Lower lobe of right lung (tissue), 2 donors: ENCODE measurements at places on chromosomes 16 and 17. TPM values are rescaled to one million over a fixed set of nuclear protein-coding genes. Genes with fewer than 3 reads are reported as not detected.
A peak's percentile ranks its signal among the peaks of the same experiment; 100 is the strongest.

The CCDC154 gene
- total RNA-seq, result 3.1 TPM

The EIF3CL gene
- 17.5 TPM for total RNA-seq

The SLC16A6 gene
- total RNA-seq, result 7.5 TPM

The SCGB1C2 gene
- not detected for total RNA-seq

The KLHL10 gene
- 0.50 TPM for total RNA-seq

- no peak overlapping the region for H3K27ac ChIP-seq
- H3K4me1 ChIP-seq, result no peaks in the 10 kb centered on the region
- no peak for DNase-seq
- no peak overlapping the region for H3K4me3 ChIP-seq
- no peaks in the 10 kb centered on the region for H3K36me3 ChIP-seq
These were observed 6.0 kb upstream of the TNFRSF13B start for GRCh38 chr17:16977932-16978331.

GRCh38 chr16:72979974-72980373, 68.0 kb downstream of the ZFHX3 start:
- no peak overlapping the region for H3K27ac ChIP-seq
- H3K36me3 ChIP-seq, result no peaks in the 10 kb centered on the region
- peaks cover 45% of the 10 kb centered on the region for H3K4me1 ChIP-seq
- no peak overlapping the region for H3K4me3 ChIP-seq

DNA sequence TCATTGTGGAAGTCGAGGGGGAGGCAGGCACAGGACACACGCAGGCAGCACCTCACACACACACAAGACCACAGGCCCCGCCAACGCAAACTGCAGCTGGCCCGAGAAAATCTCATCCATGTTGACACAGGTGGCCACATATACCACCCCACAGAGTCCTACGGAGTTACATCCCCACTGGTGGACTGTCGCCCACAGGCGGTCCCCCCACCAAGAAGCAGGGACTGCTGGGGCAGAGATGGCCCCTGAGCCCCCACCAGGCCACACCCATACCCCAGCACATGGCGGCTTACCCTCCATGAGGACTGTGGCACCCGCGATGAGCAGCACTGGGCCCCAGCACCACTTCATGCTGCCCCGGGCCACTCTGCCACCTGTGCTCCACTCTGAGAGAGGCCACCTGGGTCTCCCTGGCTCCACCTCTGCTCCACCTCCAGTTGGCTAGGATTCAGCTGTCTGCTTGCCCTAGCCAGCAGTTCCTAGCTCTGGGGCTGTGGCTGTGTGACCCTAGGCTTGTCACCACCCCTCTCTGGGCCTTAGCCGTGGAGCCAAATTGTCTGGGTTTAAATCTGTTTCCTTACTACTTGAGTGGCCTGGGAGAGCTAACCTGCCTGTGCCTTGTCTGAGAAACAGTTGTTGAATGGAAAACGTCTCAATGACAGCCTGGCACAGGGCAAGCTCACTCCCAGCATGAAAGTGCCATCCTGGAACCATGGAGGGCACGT, at the start of gene PRSS53:
Gene PRSS53, minus strand, starts transcription at position 485 of the 725 bp plus-strand sequence. Its CDS starts 134 bp downstream, at position 351.
- no peak for DNase-seq
- H3K27ac ChIP-seq, result no peak within 1 kb of the TSS
- peaks cover 7% of the 10 kb centered on the region for H3K4me1 ChIP-seq

DNA sequence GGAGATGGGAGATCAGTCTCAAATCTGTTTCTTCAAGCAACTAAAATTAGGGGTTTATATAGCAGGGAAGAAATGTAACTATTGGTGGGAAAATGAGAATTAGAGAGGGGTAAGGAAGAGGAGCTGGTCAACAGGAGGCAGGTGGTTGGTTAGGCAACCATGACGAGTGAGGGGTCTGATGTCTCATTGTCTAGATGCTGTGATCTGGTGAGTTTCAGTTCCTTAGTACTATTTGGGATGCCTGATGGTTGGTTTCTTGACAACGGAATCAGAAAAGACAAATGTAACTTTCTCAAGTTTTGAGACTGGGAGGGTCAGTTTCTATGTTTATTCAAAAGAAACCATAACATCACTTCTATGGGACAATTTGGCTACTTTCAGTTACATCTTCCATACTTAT, 415.3 kb upstream of the C16orf82 start:
- no peak overlapping the region for H3K27ac ChIP-seq
- no peaks in the 10 kb centered on the region for H3K36me3 ChIP-seq
- no peaks in the 10 kb centered on the region for H3K4me1 ChIP-seq
- no peak for DNase-seq
- H3K27me3 ChIP-seq, result no peaks in the 10 kb centered on the region

- H3K4me1 ChIP-seq, result peaks cover 4% of the 10 kb centered on the region
- peaks cover 48% of the 10 kb centered on the region for H3K27me3 ChIP-seq
- no peak overlapping the region for H3K27ac ChIP-seq
- no peaks in the 10 kb centered on the region for H3K36me3 ChIP-seq
- no peak for DNase-seq
These were observed 1.9 kb downstream of the HS3ST2 start for GRCh38 chr16:22815863-22816262.

GRCh38 chr17:66255112-66255511, 25.9 kb upstream of the APOH start:
- DNase-seq, result no peak
- H3K4me1 ChIP-seq, result peaks cover 7% of the 10 kb centered on the region
- no peaks in the 10 kb centered on the region for H3K36me3 ChIP-seq
- H3K4me3 ChIP-seq, result no peak overlapping the region
- no peaks in the 10 kb centered on the region for H3K27me3 ChIP-seq
- H3K27ac ChIP-seq, result no peak overlapping the region

DNA sequence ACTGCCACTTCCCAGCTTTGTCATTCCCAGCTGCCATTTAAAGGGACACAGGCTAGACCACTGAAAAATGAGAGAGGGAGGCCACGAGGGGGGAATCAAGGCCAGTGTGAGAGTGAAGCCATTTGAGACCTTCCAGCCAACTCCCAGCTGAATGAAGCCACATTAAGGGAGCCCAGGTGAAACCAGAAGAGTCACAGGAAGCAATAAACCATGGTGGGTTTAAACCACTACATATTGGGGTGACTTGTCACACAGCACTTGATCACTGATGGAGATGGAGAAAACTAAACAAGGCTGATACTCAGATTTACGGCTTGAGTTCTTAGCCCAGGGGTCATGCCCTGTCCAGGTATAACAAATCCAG, 2.8 kb upstream of the NUBP1 start:
- peaks cover 49% of the 10 kb centered on the region for H3K4me1 ChIP-seq
- no peak for DNase-seq
- H3K27ac ChIP-seq, result no peak overlapping the region
- H3K4me3 ChIP-seq, result no peak overlapping the region
- H3K36me3 ChIP-seq, result no peaks in the 10 kb centered on the region

DNA sequence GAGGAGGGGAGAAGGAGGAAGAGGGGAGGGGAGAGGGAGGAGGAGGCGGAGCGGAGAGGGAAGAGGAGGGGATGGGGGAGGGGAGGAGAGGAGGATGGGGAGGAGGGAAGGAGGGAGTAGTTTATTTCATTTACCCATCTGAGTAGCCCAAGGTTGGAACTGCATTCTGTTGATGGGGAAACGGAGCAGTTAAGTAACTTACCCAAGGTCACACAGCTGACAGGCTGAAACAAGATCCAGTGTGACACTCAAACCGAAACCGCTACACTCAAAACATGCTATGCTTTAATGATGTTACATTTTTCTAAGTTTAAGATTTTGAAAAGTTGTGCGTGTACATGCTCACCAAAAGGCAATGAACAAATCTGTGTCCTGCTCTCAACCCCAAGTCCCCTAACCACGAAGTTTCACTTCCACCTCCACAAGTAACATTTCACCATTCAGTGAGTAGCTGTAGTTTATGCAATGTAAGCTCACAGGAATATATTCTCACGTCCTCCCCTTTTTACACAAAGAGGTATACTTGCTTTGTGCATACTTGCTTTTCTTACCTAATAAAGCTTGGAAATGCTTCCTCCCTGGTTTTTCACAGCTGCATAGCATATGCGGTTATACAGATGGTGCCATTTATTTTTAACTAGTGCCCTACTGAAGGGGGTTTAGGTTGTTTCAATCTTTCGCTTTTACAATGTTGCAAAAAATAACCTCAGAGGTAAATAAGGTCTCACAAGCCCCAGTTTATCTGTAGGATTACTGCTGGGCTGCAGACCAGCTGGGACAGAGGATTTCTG, 275.3 kb downstream of the PARN start:
- no peaks in the 10 kb centered on the region for H3K36me3 ChIP-seq
- no peaks in the 10 kb centered on the region for H3K4me1 ChIP-seq
- H3K27ac ChIP-seq, result no peak overlapping the region
- H3K4me3 ChIP-seq, result peak overlapping the region; percentile 2

- no peaks in the 10 kb centered on the region for H3K27me3 ChIP-seq
- DNase-seq, result peak; percentile 86
- peak within 1 kb of the TSS; percentile 73 for H3K27ac ChIP-seq
- peak within 1 kb of the TSS; percentile 84 for H3K4me3 ChIP-seq
These were observed at the start of gene P3H4 for GRCh38 chr17:41811549-41812380. Gene P3H4, minus strand, starts transcription at chr17:41811949. Its CDS starts 34 bp downstream, at chr17:41811915.

GRCh38 chr16:62977876-62978275, 941.6 kb upstream of the CDH8 start:
- no peak overlapping the region for H3K4me3 ChIP-seq
- no peaks in the 10 kb centered on the region for H3K27me3 ChIP-seq
- H3K27ac ChIP-seq, result no peak overlapping the region
- no peak for DNase-seq
- no peaks in the 10 kb centered on the region for H3K4me1 ChIP-seq

DNA sequence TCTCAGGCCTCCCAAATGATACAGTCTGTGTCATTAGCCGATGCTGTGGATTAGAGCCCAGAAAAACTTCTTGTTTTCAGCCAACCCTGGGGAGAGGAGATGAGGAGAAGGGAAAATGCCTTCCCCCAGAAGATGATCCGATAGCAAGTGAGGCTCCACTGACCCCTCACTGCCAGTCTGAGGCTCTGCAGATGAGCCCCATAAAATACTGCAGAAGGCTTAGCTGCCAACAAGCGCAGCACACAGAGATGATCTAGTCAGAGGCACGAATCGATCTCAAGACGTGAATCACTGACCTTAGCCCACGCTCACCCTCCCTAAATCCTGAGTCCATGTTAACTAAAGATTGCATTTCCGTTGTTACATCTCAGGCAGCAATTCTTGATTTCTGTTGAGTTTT, 31.5 kb downstream of the SALL1 start:
- no peaks in the 10 kb centered on the region for H3K36me3 ChIP-seq
- no peak for DNase-seq
- H3K4me3 ChIP-seq, result no peak overlapping the region
- no peak overlapping the region for H3K27ac ChIP-seq

- H3K4me3 ChIP-seq, result no peak overlapping the region
- no peaks in the 10 kb centered on the region for H3K27me3 ChIP-seq
- no peaks in the 10 kb centered on the region for H3K36me3 ChIP-seq
- DNase-seq, result peak; percentile 14
These were observed 174.2 kb downstream of the SEC14L1 start for GRCh38 chr17:77315010-77315409.

GRCh38 chr17:46025510-46026165, 26.6 kb downstream of the STH start:
- peak overlapping the region; percentile 46 for H3K27ac ChIP-seq
- no peaks in the 10 kb centered on the region for H3K27me3 ChIP-seq
- peaks cover 40% of the 10 kb centered on the region for H3K36me3 ChIP-seq
- H3K4me1 ChIP-seq, result peaks cover 9% of the 10 kb centered on the region

- H3K36me3 ChIP-seq, result no peaks in the 10 kb centered on the region
- H3K4me1 ChIP-seq, result no peaks in the 10 kb centered on the region
- H3K27ac ChIP-seq, result no peak overlapping the region
- no peak for DNase-seq
- no peaks in the 10 kb centered on the region for H3K27me3 ChIP-seq
These were observed 88.8 kb downstream of the CYLD start for GRCh38 chr16:50830698-50831097.

DNA sequence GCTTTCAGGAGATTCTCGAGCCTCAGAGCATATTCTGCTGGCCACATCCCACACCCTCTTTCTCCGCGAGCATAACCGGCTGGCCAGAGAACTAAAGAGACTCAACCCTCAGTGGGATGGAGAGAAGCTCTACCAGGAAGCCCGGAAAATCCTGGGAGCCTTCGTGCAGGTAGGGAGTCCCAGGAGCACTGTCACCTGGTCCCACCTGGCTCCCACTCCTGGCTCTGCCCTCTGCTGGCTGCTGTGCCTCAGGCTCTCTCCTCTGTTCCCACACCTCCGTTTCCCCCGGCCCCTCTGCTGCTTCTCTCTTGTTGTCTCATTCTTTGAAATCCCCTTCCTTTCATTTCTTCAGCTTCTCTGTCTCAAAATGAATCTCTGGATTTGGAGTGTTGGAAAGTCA, 16.4 kb downstream of the LPO start:
- no peak for DNase-seq
- no peak overlapping the region for H3K4me3 ChIP-seq
- no peaks in the 10 kb centered on the region for H3K36me3 ChIP-seq
- H3K27me3 ChIP-seq, result peaks cover 16% of the 10 kb centered on the region

DNA sequence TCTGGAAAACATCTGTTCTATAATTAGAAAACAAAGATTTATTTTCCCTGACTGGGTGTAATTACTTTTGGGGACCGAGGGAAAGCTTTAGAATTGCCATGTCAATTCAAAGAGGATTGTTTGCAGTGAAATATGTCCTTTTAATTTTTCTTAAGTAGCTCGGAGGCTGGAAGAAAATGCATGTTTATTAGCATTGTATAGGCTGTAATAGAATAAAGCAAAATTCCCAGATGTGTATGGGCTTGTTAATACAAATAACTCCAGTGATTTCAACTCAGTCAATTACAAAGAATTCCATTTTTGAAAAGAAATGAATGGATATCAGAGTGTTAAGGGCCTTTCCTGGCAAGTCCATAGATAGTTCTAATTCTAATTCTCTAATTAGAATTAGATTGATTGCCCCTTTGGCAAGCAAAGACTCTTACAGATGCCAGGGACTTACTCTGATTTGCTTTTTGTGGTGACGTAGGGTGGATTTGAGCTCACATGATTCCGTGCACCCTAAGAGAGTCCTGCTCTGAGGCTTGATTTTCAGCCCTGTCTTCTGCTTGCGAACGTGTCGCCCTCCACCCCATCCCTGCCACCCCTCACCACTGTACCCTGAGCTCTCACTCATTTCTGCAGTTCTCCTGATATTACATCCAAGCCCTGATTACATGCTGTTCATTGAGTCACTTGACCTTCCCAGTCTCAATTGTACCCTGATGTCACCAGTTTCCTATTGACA, 70.0 kb upstream of the FAM20A start:
- no peak overlapping the region for H3K4me3 ChIP-seq
- H3K27me3 ChIP-seq, result no peaks in the 10 kb centered on the region
- H3K4me1 ChIP-seq, result no peaks in the 10 kb centered on the region
- H3K27ac ChIP-seq, result no peak overlapping the region
- no peaks in the 10 kb centered on the region for H3K36me3 ChIP-seq
